ENCODE measurements at places on chromosomes 13 and 19.

DNA sequence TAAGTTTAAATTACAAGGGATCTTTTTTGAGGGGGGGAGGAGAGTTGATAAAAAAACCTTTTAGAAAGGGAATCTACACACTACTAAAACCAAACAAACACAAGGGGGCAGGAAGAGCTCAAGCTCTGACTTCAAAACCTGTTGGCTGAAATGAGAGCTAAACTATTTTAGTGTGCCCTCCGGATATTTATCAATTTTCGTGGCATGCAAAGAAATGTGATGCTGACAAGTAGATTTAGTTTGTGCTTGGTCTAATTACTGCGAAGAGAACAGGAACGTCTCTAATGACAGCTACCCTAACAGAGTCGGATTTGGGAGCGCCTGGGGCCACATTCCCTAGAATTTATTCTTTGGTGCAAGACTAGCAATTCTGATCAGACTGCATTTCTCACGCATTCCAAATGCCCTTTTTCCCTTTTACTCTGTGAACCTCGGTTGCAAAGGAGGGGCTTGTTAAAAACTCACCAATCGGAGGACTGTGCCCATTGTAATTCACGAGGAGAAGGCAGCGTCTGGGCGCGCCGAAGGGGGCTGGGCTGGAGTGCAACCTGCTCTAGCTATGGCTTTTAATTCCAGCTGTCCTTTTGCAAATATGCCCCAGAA lies 802 bp upstream of the FREM2 start:
- DNase-seq, result no peak

DNA sequence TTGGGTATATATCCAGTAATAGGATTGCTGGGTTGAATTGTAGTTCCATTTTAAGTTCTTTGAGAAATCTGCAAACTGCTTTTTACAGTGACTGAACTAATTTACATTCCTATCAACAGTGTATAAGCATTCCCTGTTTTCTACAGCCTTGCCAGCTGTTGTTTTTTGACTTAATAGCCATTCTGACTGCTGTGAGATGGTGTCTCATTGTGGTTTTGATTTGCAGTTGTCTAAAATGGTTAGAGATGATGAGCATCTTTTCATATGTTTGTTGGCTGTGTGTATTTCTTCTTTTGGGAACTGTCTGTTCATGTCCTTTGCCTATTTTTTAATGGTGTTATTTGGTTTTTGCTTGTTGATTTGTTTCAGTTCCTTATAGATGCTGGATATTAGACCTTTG lies 4.0 kb upstream of the ZNF222 start:
- DNase-seq, result no peak

DNA sequence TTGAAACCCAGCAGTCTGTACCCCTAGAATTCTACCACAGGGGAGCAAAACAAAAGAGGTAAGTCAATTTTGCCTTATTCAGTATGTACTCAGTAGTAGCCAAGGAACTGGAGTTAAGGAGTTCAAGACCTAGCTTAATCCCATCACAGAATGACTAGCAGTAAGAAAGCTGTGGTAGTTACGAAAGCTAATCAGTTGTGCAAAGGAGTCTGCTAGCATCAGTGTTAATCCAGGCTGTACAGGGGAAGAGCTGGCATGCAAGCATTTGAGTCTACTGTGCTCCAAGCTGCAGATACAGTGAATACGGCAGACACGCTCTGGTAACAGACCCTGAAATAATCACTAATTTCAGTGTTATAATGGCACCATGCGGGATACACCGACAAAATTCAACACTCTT lies 4.7 kb downstream of the DNMT1 start:
- no peak for DNase-seq

DNA sequence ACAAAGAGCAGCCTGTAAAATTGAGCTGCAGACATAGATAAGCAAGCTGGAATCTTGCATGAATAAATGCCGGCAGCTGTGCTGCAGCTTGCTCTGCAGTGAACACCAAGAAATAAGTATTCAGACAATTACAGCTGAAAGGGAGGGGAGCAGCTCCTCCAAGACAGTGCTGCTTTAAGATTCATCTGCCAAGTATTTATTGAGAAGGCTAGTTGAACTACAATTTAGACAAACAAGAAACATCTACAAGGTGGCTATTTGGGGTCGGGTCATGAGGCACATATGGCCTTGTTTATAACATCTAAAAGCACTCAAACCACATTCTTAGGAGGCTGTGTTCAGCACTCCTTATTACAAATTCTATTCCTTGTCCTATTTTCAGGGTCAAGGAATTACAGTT lies 34.9 kb downstream of the ZNF726 start:
- DNase-seq, result no peak

DNA sequence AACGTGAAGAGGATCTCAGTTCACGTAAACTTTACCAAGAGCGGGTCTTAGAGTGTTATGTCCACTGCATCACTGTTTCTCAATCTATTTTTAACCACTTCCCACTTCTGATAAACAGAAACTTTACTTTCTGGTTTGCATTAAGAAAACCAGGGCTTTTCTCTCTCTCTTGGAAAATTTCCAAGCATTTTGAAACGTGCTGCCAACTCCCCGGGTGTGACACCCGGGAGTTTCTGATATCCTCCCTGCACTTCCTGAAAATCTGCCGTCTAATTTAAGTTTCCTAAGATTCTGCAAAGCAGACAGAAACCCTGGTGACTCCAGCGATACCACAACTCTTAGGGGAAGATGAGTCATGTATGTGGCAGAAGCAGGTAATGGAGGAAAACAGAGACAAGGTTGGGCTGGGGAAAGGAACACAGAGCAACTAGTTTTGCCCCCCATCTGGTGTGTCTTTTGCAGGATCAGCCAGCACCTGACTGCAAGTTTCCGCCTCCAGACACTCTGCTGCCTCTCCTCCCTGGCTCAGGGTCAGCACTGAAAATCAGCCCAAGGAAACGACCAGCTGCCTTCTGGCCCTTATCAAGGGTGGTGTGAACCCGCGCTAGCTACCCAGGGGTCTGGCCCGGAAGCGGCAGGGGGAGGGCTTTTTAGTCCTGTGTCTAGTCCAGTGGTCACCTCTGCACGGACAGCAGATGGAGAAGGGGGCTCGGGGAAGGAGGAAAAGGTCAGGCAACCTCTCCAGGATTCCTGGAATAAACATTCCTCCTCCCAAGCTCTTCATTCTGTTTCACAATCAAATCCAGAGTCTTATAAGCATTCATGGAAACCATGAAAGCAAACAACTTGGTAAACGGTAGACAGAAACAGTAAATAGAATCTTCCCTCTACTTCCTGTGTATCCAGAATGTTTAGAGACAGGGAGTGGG lies 11.3 kb upstream of the FFAR2 start:
- DNase-seq, result no peak

GRCh38 chr13:98452851-98453843 lies 123.8 kb downstream of the STK24 start:
- DNase-seq, result no peak

DNA sequence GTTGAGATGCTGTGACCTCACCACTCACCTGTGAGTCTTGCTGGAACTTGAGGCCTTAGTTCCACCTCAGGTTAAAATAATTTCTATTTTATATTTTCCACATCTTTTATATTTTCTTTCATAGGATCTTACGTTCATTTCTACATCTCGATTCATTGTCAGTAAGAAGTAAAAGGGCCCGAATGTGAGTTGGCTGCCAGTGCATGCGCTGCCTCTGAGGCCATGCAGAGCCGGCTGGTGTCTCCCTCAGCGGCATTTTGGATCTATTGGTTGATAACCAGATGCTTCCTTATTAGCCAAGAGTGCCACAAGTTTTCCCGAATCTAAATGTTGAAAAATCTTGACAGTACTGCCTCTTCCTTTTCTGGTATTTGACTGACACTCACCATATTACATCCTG lies 347.3 kb downstream of the TEX29 start:
- no peak for DNase-seq

- no peak for DNase-seq
Observed at GRCh38 chr19:4496304-4496703, 22.0 kb downstream of the PLIN4 start.

DNA sequence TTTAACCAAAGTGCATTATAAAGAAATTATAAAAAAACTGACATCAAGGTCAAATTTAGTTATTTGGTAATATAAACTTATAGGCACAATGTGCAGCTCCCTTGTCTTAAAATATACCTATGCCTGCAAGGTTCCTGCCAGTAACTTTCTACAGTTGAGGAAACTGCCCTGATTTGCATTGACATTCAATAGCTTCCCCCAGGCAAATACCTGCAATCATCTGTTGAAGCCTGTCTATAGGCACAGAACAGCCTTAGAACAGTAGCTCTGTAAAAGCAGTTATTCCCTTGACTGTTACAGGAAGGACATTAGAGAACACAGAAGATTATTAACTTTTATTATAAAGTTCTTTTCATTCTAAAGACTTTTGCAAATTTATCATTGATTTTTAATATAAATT lies 1239.5 kb downstream of the PCDH9 start:
- no peak for DNase-seq

- DNase-seq, result no peak
Observed at GRCh38 chr19:40567040-40567749, 9.5 kb upstream of the SHKBP1 start.

DNA sequence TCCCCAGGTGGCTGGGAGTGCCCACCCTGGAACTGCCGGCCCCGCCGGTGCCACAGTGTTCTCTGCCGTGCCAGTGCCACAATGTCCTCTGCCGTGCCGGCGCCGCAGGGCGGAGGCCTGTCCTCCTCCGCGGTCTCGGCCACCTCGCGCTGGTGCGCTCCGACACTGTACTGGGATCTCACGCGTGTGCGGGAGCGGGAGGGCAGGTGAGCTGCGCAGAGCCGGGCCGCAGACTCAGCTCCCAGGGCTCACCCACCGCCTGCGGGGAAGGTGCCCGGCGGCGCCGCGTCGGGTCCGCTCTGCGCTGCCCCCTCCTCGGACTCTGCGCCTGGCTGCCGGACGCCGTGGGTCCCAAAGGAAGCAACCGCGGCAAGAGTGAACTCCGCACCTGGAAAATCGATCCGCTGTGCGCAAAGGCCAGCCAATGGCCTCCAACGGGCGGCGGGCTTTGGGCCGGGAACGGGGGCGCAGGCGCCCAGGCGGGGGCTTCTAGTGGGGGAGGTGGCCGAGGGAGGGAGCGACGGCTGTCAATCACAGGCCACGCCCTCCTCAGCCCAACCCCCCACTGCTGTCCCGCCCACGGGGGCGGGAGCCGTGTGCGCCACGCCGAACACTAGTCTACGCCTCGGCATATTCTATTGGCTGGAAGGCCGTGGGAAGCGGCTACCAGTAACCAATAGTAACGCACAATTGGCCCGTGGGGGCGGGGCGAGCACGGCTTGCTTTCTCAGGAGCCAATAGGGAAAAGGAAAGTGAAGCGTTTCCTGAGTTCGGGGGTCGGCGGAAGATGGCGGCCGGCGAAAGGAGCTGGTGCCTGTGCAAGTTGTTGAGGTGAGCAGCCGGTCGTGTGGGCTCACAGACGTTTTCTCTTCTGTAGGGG lies at the start of gene ALG11:
TSS of gene ALG11 (plus strand) at position 767 of the 880 bp plus-strand sequence. CDS start at position 788, 21 bp downstream.
- peak; percentile 97 for DNase-seq

DNA sequence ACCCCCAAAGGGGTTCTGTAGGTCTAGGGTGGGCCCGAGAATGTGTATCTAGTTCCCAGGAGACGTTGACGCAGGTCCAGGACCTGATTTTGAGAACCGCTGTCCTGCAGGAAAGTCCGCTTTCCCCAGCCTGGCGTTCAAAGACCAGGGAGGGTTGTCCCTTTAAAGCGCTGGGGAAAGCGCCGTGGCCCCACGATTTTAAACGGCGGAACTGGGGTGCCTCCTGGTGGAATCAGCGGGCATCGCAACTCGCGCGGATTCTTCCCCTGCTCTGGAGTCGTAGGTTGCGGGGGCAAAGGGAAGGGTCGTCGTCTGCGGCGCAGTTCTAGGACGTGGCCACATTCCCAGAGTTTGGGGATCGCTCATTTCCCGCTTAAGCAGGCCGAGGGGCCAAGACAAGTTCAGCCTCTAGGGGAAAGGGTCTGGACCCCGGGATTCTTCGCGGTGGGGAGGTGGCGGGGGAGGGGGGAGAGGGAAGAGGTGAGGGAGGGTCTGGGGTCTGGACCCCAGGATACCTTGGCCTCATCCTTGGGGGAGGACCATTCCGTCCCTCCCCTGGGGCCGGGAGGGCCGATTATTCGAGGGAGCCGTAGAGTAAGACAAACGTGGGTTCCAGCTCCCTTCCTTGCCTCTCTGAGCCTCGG lies 7.7 kb downstream of the PNMA8B start:
- DNase-seq, result peak; percentile 34

DNA sequence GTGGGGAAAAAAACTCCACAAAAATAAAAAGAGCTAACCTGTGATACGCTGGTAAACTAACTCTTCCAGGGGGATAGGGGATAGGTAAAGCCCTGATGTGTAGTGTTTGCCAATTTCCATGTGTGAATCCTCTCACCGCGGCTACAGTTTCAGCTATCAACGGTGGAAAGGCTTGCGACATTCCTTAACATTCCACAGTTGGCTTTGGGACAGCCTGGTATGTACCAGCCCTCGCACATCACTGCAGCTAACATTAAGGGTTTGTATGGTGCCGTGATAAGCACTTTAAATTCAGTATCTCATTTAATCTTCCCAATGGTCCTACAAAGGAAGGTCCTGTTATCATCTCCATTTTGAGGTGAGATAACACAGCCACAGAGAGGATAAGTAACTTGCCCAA lies 112.4 kb downstream of the KATNAL1 start:
- no peak for DNase-seq

DNA sequence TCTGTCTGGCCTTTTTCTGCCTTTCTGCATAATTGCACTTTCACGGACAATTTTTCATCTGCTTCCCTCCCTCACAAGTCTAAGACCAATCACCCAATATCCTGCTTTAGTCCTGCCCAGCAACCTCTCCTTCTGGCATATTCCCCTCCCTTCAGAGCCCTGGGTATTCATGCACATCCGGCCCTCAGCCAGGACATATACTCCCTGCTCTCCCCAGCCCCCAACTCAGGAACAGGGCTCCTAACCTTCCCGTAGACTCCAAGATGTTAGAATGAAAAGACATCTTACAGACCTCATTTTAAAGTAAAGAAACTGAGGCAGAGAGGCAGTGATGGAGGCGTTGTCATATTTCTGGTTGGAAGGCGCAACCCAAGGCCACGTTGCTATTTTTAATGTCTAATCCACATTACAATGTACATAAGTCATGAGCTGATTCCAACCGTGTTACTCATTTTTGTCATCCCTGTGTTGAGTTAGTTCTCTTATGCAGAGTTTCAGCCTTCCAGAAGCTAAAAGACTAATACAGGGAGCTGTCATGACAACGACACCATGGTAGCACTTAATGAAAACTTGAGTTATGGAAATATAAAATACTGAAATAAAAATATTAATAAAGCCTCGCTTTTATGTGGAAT lies 209.2 kb downstream of the TSHZ3 start:
- DNase-seq, result no peak

- DNase-seq, result no peak
Observed at GRCh38 chr13:102729560-102730270, 34.9 kb upstream of the METTL21C start.

GRCh38 chr19:17936379-17936778 lies 3.6 kb downstream of the CCDC124 start:
- no peak for DNase-seq

- DNase-seq, result no peak
Observed at GRCh38 chr13:91368676-91369440, 21.4 kb downstream of the MIR17HG start.

GRCh38 chr13:30071969-30072817 lies 221.8 kb upstream of the UBL3 start:
- no peak for DNase-seq
